ENCODE measurements at places on chromosomes 16 and 17.

DNA sequence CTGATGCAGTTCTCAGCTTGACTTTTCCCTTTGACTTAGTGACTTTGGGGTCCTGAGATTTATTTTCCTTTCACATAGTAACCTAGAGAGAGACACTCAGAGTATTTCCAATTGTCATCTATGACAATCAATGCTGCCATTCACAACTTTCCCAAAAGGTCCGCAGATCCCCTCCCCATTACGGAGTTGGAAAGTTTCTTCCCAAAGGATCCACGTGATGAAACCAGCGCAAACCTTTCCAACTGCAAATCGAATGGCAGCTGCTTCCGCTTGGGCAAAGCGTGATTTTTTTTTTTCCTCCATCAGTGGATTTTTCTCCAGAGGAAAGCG, 538 bp upstream of the FCSK start:
- DNase-seq: peak; percentile 24

DNA sequence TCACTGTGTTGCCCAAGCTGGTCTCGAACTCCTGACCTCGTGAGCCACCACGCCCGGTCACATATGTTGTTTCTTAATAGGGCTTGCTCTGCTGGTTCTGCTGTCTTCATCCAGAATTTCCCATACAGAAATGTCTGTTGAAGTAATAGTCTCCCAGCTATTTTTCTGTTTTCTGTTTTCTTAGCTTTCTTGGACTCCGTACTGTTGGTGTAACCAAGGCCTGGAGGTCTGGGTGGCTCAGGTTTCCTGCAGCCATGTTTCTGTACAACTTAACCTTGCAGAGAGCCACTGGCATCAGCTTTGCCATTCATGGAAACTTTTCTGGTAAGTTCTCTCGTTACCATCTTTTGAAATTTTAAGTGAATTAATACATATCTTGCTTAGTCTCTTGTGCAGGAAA, 2.8 kb downstream of the SF3B3 start:
- no peak for DNase-seq

GRCh38 chr17:21161498-21162393, 35.0 kb downstream of the DHRS7B start:
- no peak for DNase-seq

- DNase-seq: no peak
Observed at GRCh38 chr17:48663134-48663924, 37.2 kb upstream of the HOXB9 start.

GRCh38 chr17:35298639-35299038, 55.8 kb downstream of the SLFN5 start:
- no peak for DNase-seq

- no peak for DNase-seq
Observed at GRCh38 chr16:70714581-70715054, 28.8 kb upstream of the MTSS2 start.

DNA sequence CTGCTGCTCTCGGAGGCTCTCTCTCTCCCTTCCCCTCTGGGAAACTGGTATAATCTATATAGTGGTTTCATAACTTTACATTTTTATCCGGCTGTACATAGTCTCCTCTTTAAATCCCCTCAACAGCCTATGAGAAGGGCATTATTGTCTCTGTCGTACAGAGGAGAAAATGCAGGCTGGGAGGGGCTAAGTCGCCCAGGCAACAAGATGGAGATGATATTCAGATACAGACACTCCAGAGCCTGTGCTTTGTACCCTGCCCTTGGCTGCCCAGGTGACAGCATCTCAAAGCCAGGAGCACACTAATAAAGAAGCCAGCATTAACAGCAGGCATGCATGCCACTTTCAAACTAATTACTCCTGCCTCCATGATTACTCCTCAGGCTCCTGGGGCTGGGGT, 4.7 kb upstream of the EIF1 start:
- no peak for DNase-seq

- no peak for DNase-seq
Observed at GRCh38 chr17:7880076-7880868, 8.3 kb upstream of the CHD3 start.

DNA sequence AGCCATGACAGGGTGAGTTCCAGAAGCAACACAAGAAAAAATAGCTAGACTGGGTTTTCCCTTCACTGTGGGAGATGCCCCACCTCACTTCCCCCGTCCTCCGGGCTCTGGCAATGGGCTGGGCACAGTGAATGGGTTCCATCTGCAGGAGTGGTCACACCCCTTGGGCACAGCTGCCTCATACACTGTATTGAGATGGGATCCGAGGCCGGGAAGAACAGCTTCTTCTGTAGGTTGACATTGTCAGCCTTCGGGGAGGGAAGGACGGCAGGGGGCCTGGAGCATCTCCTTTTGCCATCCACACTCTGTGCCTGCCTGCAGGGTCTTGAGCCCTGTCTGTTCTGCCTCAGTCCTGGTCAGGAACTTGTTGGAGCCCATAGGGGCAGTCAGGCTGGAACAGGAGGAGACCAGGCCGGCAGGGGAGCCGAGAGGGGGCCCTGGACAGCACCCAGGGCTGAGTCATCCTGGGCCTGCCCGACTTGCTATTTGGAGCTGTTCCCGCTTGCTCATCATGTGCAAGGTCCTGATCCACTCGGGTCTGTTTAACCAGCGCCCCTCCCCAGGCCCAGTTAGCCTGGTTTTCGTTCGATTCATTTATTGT, 286.7 kb downstream of the SEC14L1 start:
- peak; percentile 72 for DNase-seq

GRCh38 chr17:43517615-43518386, 28.3 kb downstream of the ETV4 start:
- peak; percentile 34 for DNase-seq

DNA sequence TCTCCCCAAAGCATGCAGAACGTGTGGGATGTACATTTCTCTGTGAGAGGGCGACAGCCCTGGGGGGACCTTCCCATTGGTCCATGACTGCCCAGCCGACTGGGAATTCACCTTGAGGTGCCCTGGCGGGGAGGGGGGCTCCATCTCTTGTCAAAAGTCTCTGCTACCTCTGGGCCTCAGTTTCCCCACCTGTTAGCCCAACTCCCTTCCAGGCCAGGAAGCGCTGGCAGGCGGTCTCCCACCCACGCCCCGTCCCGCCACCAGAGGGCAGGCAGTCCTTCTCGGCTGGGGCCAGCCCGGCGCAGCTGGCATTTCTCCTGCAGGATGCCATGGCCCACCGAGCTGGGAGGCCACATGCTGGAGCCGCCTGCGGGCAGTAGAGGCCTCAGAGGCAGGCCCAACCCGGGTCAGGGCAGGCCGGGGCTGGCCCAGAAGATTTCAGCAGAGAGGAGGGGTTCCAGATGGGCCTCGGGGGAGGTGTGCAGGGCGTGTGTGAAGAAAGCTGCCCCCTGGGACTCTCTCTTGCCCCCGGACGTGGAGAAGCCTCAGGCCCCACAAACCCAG, 16.6 kb downstream of the CD7 start:
- DNase-seq: peak; percentile 38

GRCh38 chr17:4073983-4074830, 68.6 kb downstream of the ZZEF1 start:
- no peak for DNase-seq

DNA sequence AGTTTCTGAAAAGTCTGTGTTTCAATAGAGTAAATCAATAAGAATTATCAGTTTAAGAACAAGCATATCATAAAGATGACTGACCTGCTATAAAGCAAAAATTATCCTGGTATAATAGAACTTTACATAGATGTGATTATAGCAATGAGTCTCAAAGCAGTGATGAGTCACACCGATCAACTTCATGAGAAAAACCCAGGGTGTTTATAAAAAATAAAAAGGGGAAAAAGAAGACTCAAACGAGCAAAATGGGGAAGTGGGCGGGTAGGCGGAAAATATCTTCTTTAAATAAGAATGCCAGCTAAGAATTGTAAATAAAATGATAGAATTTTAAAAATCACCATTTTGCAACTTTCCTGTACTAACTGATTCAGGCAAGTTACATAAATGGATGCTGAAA, 46.8 kb downstream of the BRIP1 start:
- no peak for DNase-seq

- DNase-seq: no peak
Observed at GRCh38 chr16:84647828-84648594, at the start of gene KLHL36. Gene KLHL36, plus strand, starts transcription at chr16:84648511. Its CDS starts 2,357 bp downstream, at chr16:84650868.

- no peak for DNase-seq
Observed at GRCh38 chr16:10951026-10951425, 6.7 kb downstream of the CLEC16A start.

DNA sequence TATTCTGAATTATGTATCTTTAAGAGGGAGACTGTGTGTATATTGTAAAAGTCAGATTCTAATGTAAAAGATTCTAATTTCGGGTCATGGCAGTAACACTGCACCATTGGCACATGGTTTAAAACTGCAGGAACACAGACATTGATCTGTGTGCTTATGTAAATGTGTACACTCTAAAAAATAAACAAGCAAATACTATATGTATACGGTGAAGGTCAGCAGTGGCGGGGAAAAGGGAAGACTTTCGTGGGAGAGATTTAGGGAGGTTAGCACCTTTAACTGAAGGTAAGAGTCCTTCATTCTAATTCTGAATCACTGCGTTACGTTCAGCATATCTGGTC, 157.8 kb upstream of the FAM20A start:
- no peak for DNase-seq

Data from NCI-H226 (cell line).